ENCODE measurements at places on chromosomes 7 and 10.

GRCh38 chr10:132804785-132805426 lies 19.0 kb upstream of the NKX6-2 start:
- DNase-seq, result no peak

DNA sequence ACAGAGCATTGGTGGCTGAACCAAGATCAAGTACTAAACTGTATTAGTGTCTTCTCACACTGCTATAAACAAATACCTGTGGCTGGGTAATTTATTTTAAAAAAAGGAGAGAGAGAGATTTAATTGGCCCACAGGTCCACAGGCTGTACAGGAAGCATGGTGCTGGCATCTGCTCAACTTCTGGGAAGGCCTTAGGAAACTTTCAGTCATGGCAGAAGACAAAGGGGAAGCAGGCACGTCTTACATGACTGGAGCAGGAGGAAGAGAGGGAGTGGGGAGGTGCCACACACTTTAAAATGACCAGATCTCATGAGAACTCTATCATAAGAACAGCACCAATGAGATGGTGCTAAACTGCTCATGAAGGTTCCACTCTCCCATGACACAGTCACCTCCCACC lies 95.2 kb upstream of the JCAD start:
- no peak for DNase-seq

DNA sequence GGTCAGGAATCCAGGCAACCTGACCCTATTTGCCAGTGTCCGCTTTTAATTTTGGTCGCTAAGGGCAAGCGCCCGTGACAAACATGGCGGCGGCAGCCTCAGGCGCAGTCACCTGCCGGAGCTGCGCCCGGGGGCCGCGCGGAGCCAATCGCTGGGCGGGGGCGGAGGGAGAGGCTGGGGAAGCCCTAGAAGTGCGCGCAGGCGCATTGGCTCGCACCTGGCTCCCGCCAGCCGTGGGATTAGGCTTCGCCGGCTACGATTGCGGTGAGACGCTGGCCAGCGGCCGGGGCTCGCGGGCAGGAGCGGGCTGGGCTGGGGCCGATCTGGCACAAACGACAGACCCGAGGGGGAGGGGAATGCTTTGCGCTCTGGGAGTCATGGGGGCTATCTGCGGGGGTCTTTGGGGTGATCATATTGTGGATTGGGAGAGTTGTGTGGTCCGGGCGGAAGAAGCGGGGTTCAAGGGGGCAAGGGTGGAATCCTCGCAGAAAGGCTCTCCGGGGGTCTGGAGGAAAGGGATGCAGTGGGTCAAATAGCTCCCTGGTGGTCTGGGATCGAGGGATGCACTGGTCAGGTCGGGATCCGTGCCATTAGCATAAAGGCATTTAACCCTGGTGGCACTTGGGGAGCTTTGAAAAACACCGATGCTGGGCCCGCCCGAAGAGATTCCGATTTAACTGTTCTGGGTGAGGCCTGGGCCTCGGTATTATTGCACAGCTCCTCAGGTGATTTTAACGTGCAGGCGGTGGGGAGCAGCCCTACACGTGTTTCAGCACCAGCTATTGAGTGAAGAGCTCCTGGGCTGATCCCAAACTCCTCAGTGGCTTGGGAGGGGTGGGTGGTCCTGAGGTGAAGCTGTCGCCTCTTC lies 10.1 kb upstream of the C10orf95 start:
- peak; percentile 87 for DNase-seq

DNA sequence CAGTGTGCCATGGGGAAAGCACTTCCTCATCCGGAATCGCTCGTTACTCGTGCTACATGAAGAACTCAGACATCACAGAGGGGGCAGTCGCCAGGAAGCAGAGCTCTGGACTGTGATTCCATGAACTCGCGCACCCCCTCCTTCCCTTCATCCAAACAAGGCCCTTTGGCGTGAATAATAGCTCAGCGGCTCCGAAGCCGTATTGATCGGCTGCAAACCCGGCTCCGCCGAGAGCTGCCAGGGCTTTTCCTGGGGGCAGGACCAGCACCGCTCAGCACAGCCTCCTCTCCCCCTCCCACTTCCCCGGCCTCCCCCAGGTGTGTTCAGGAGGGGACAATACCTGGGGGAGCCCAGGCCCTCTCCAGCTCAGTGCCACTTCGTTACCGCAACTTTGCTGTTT lies 129.0 kb upstream of the TCF7L2 start:
- DNase-seq, result no peak

DNA sequence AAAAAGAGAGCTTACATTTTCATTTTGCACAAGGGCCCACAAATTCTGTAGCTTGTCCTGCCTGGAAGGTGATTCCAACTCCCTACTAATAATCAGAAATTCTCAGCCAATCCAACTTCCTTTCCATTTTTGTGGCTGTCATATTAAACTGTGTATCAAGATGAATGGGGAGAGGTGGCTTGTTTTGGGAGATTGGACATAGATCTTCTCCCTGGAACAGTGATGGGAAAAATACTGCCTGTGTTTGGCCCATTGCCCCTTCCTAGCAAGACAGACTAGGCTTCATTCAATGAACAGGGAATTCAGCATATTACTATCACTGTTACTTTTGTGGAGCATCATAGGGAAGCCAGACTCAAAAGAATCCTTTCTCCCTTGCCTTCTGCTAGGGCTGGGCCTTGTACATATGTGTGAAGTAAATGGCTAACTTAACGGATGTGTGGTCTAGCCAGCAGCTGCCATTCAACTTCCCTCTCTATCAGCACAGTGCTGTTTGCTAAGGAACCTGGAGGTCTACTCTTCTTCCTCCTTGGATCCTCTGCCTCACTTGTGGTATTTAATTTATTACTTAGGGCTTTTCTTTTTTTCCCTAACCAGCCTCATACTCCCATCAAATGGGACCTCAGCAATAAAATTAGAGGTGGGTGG lies 326.0 kb downstream of the BICC1 start:
- no peak for DNase-seq

DNA sequence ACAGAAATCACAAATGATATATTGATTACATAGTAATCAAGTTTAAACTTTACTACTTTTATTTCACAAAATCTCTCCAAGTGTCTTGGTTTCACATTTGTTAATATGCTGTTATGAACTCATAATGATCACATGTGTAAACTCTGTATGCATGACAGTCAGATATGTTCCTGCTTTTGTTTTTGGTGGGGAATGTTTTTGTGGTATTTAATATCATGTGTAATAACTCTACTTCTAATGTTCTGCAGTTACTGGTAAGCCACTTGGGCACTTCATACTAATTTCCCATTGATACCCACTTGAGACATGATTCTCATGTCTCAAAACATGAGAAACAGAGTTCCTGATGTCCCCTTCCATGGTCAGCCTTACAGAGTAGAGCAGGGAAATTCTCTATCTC lies 109.1 kb upstream of the INHBA start:
- DNase-seq, result no peak
